ENCODE measurements at places on chromosomes 11 and 22.

GRCh38 chr22:19779011-19779421 is 18.4 kb downstream of the TBX1 start:
- no peak for DNase-seq

DNA sequence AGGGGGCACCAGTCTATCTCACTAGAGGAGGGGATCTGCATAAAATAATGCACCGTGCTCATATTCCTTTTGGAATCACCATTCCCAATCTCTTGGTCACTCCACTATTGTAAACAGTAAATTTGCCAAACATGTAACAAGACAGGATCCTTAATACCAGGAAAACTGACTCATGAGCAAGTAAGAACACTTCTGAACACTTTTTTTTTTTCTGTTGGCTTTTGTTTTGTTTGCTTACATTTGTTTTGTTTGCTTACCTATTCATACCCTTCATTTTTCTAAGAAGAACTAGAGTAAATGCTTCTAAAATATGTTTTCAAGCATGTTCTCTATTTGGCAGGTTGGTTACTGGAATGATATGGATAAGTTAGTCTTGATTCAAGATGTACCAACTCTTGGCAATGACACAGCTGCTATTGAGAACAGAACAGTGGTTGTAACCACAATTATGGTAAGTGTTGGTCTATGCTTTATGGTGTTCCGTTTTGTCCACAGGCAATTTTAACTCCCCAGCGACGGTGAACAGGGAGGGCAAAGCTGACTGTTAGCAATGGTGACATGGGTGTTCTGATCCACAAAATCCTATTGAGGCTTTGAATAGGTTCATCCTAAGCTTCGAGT is 111.8 kb downstream of the MSANTD4 start:
- no peak for DNase-seq

- DNase-seq, result no peak
Measured at GRCh38 chr11:61553373-61554171, 27.3 kb downstream of the SYT7 start.

GRCh38 chr11:31375879-31376278 is 6.2 kb downstream of the DNAJC24 start:
- DNase-seq, result no peak

DNA sequence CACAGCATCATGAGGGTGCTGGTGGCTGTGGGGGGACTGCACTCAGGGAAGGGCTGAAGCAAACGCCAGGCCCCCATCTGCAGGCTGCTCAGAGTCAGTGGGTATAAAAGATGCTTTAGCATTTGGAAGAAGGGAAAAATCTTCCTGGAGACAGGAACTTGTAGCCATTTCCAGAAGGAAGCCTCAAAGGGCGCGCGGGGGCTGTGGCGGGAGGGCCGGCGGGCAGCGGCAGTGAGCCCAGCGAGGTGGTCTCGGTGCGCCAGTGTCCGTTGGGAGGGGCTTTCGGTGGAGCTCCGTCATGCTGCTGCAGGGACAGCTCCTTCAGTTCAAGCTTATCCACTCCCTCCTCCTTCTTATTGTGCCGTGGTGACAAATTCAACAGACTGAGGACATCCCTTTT is 63.0 kb upstream of the PITPNB start:
- no peak for DNase-seq

- DNase-seq, result no peak
Measured at GRCh38 chr11:133997554-133997953, 40.8 kb upstream of the IGSF9B start.

Data from stimulated activated CD8-positive, alpha-beta memory T cell treated with anti-CD3 and anti-CD28 coated beads, Interleukin-4, amount 100 ng/mL, for 1 hour (primary cell).